ENCODE measurements at places on chromosomes 16 and 17.

GRCh38 chr16:78813661-78814311 is 714.3 kb downstream of the WWOX start:
- DNase-seq, result no peak

GRCh38 chr16:84482001-84482891 is 22.2 kb downstream of the MEAK7 start:
- DNase-seq, result no peak

DNA sequence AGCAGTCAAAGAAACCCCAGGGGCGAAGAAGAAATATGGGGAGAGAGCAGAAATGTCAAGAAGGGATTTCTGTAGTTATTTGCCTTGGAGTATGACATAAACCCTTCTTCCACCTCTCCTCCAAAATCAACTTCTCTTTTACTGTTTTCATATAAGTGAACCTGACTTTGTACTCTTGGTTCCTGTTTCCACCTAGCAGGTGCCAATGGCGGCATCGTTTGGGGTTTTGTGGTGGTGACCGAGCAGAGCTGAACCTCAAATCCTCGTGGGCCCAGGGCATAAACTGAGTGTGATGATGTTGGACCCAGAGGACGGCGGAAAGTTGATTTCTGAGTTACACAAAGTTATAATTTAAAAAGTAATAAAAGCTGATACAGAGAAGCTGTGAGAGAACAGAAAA is 39.6 kb upstream of the PSMD7 start:
- no peak for DNase-seq

DNA sequence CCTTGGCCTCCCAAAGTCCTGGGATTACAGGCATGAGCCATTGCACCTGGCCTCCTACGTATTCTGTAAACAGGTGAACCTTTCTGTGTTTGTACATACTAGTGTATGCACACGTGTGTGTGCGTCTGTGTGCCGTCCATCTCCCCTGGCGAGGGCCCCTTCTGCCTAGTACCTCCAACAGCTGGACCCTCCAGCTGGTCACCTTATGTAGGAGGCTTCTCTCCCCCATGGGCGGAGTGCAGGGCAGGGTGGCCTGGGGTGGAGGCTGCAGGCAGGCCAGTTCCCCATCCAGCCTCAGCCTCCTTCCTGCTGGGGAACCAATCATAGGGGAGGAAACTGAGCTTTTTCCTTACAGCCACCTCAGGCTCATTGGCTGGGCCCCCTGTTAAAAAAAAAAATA is 24.4 kb upstream of the DOC2B start:
- no peak for DNase-seq

GRCh38 chr16:27883576-27883975 is 179.9 kb downstream of the GSG1L start:
- no peak for DNase-seq

GRCh38 chr17:66711881-66712321 is 123.0 kb upstream of the CACNG5 start:
- DNase-seq, result no peak

DNA sequence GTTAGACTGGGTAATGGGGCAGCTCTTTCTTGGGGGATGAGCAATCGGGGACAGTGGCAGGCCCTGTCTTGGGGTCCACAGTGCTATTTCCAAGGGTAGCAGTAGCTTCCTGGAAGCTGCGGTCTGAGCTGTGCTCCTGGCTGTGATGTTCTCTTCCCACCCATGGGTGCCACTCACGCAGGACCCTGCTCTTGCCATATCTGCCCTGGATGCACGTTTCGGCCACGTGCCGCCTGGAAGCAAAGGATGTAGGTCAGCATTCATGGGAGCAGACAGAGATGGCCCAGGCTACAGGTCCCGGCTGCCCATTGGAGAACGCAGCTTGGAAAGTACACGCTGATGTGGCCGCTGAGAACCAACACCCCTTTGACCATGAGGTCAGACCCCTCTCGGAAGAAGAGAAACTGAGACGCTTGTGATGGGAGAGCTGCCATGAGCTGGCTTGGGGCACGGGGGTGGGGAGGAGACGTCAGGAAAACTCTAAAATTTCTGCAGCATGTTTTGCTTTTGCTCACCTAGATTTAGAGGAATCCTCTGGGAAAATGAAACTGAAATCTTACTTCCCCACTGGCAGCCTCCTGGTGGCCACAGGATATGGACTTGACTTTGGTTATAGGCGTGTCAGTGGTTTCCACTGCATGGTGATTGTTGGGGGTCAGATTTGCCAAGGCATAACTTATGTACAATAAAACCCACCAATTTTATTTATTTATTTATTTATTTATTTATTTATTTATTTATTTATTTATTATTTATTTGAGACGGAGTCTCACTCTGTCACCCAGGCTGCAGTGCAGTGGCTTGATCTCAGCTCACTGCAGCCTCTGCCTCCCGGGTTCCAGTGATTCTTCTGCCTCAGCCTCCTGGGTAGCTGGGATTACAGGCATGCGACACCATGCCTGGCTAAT is 36.2 kb upstream of the IRF8 start:
- DNase-seq, result no peak

DNA sequence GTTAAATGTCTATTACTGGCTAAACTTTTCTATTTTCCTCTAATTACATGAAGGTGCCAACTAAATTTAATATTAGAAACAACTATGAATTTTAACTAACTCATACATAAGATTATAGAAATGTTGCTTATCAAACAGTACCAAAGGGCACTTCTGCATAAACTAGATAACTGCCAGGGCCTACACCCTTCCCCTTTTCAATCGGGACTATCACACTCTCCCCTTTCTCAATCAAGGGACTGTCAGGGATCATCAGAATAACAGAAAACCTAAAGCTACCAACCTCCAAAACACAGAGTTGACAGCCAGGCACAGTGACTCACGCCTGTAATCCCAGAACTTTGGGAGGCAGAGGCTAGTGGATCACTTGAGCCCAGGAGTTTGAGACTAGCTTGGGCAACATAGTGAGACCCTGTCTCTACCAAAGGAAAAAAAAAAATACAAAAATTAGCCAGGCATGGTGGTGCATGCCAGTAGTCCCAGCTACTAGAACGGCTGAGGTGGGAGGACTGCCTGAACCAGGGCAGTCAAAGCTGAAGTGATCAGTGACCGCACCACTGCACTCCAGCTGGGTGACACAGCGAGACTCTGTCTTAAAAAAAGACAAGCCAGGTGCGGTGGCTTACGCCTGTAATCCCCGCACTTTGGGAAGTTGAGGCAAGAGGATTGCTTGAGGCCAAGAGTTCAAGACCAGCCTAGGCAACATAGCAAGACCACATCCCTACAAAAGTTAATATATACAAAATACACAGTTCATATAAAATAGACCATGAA is 3.2 kb upstream of the PHLPP2 start:
- peak; percentile 25 for DNase-seq

- no peak for DNase-seq
Measured at GRCh38 chr17:56737421-56738161, 96.1 kb downstream of the C17orf67 start.

DNA sequence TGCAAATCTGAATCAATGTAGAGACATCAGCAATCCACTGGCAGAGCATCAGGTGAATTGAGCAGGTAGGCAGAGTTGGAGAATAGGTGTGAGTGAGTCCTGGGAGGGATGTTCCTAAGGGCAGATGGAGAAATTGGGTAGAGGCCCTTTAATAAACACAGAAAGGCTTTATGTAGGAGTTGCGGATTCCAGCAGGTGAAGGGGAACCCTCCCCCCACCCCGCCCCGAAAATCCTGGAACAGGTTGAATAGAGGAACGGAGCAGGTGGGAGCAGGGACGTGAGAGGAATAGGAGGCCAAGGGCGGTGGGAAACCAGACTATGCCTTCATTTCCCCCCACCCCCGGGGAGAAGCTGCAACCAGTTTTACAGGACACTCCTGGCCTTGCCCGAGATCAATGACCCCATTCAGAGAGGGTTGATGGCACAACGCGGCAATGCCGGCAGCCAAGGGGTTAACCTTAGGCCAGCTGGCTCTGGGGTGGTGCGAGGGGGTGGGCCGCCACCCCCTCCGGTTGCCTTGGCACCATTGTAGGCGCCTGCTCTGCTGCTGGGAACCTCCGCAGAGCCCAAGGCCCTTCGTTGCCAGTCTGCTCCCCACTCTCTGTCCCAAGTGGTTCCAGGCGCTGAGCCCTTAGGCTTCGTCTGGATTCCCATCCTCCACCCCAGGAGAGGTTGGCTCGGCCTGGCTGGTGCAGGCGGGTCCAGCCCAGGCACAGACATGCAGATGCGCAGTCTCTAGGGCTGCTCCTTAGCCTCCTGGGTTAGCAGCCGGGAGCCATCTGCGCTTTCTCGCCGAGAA is 814 bp upstream of the RUNDC3A start:
- no peak for DNase-seq

GRCh38 chr16:10226141-10226986 is 44.1 kb upstream of the GRIN2A start:
- DNase-seq, result no peak

GRCh38 chr17:79831265-79832217 is 7.7 kb downstream of the CBX4 start:
- no peak for DNase-seq

- DNase-seq, result no peak
Measured at GRCh38 chr17:61393550-61393903, 6.1 kb upstream of the TBX2 start.

DNA sequence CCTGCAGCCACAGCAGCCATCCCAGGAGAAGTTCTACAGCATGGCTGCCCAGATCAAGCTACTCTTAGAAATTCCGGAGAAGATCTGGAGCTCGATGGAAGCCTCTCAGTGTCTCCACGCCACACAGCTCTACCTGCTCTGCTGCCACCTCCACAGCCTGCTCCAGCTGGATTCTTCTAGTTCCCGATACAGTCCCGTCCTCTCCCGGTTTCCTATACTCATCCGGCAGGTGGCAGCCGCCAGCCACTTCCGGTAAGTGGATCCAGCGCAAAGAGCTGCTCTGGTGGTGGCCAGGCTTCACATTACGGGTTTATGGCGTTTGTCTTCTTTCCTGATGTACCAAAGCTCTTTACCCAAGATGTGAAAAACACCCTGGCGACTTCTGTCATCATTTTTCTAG is 3.6 kb downstream of the COG1 start:
- DNase-seq, result no peak

DNA sequence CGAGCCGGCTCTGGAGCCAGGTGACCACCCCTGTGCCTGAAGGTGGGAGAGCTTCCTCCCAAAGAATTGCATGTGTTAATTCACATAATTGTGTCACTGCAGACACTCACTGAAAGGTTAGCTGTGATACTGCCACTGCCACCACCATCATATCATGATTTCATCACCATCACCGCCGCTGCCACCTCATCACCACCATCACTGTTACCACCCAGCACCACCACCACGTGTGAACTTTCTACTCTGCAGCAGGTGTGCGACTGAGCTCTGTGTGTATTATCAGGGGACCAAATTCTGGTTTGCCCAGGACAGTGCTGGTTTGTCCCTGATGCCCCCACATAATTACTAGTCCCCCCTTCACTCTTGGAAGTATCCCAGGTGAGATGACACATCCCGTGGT is 15.2 kb downstream of the BCAR1 start:
- no peak for DNase-seq

- DNase-seq, result no peak
Measured at GRCh38 chr16:48580925-48581500, 29.0 kb downstream of the N4BP1 start.

DNA sequence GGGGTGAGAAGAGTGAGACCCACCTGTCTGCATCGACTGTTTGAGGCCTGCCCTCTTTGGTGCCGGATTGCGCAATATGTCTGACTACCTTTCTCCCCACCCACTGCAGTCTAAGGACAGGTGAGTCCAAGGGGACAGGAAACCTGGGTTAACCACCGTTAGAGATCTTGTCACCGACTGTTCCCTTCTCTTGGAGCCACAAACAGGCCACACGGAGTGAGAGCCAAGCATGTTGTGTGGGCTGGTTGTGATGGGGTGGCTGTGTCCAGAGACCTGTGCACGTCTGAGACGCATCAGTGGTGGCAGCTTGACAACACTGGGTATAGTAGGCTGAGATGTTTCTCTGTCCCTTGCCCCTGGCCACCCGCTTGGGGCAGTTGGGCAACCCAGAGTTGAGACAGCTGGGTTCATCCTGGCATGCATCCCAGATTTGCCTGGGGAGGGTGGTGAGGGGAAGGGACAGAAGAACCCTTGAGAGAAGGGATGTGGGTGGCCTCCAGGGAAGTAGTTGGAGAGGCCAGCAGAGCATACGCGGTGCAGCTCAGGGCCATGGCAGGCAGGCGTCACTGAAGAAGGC is 21.4 kb downstream of the MPRIP start:
- DNase-seq, result peak; percentile 78

DNA sequence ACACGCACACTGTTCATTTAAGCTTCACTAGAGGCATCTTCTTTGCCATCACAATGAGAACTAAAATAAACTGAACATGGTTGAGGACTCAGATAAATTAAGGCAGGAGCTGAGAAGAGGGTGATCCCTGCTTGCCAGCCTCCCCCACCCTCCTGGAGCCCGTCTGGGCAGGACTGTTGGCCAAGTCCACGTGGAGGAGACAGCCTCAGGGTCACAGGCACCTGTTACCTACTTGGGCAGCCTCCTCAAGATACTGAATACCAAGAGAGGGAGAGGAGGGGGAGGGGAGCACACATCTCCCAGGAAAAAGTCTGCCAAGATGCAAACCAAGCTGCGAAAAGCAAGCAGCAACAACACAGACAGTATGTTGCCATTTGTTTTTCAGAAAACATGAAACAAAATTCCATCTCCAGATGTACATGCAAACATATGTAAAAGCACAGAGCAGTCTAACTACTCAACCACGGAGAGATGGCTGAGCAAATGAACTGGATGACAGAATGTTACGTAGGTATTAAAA is 67.4 kb downstream of the SLC39A11 start:
- DNase-seq, result no peak

- DNase-seq, result no peak
Measured at GRCh38 chr16:1541293-1542165, 8.1 kb downstream of the TMEM204 start.

DNA sequence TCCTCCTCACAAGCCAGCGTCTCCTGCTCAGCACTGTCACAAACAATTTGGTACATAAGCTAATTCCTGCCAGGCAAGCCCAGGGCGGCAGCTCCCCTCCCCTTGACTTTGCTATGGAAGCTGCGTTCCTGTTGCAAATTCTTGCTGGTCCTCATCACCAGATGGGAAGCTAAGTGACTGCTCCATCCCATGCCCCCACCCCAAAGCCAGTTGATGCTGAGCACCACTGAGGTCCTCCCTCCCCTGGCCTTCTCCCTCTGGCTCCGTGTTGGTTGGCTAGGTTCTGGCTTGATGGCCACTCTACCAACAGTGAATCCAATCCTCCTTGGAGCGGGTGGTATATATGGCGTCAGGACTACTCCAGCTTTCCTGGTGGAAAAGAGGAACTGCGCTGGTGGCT is 34.4 kb downstream of the PIPOX start:
- no peak for DNase-seq

DNA sequence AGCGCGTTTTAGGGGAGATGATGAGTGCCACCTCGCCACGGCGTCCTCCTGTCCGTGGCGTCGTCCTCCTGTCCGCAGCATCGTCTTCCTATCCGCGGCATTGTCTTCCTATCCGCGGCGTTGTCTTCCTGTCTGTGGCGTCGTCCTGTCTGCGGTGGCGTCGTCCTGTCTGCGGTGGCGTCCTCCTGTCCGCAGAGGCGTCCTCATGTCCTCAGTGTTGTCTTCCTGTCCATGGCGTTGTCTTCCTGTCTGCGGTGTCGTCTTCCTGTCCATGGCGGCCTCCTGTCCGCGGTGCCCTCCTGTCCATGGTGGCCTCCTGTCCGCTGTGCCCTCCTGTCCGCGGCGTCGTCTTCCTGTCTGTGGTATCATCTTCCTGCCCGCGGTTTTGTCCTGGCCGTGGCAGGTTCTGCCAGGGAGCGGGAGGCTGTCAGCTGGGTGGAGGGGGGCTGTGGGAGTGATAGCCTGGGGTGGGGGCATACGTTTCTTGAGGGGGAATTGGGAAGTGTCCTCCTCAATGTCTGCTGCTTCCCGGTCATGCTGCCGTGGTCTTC is 30.9 kb downstream of the TBCD start:
- no peak for DNase-seq

Measured in inflammatory macrophage treated with lipopolysaccharide for 1 hour (primary cell).